ENCODE measurements at places on chromosomes 11 and 22. TPM values are rescaled to one million over a fixed set of nuclear protein-coding genes. Genes with fewer than 3 reads are reported as not detected.

DNA sequence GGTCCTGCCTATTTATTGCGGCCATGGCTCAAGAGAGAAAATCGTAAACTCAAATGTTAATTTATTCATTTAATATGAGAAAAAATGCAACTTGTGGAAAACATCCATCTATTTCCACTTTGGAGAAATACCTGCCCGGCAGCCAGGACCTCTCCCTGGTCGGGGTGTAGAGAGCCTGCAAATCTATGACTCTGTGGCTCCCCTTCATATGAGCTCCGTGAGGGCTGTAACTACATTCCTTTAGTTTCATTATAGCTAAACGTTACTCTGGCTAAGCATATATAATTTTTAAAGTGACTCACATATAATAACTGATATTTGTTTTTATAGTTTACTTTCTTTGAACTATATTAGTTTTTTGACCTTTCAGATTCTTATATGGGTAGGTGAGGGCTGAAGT lies 857.8 kb upstream of the FAT3 start:
- DNase-seq: no peak
- no peaks in the 10 kb centered on the region for H3K36me3 ChIP-seq
- no peaks in the 10 kb centered on the region for H3K27me3 ChIP-seq
- no peaks in the 10 kb centered on the region for H3K4me1 ChIP-seq
- H3K27ac ChIP-seq: no peak overlapping the region
- H3K4me3 ChIP-seq: no peak overlapping the region

DNA sequence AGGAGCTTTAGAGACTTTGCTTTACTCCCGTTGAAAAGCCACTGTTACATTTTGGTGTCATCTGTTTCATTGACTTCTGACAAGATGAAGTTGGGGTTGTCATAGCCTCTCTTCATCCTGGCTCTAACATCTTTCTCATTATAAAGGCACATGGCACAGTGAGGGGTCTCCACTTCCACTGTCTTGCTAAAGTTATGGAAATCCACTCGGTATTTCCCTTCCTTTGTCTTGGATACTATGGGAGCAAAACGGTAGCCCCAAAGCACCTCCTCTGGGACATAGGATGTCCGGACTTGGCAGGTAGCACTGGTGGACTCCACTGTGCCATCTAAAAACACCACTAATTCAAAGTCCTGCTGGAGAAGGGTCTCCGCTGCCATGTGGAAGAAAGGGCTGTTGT lies 28.0 kb downstream of the KCNJ1 start:
- no peak overlapping the region for H3K27ac ChIP-seq
- H3K4me3 ChIP-seq: no peak overlapping the region
- H3K36me3 ChIP-seq: no peaks in the 10 kb centered on the region

Gene ANO5
- polyA plus RNA-seq: 1.5 TPM

GRCh38 chr22:31082606-31083376 lies 1.7 kb downstream of the SMTN start:
- H3K4me3 ChIP-seq: peak overlapping the region; percentile 56
- peak; percentile 66 for DNase-seq
- peak overlapping the region; percentile 95 for H3K27ac ChIP-seq
- peaks cover 53% of the 10 kb centered on the region for H3K36me3 ChIP-seq
- H3K4me1 ChIP-seq: peaks cover 75% of the 10 kb centered on the region

Gene OSM
- polyA plus RNA-seq: not detected

GRCh38 chr22:38674888-38675287 lies 6.9 kb upstream of the TOMM22 start:
- DNase-seq: no peak
- H3K4me1 ChIP-seq: no peaks in the 10 kb centered on the region
- H3K36me3 ChIP-seq: peaks cover 3% of the 10 kb centered on the region
- no peak overlapping the region for H3K4me3 ChIP-seq
- H3K27ac ChIP-seq: no peak overlapping the region

GRCh38 chr11:62404435-62404834 lies 14.4 kb upstream of the SCGB1A1 start:
- no peak overlapping the region for H3K27ac ChIP-seq
- H3K27me3 ChIP-seq: no peaks in the 10 kb centered on the region
- no peaks in the 10 kb centered on the region for H3K4me1 ChIP-seq
- no peaks in the 10 kb centered on the region for H3K36me3 ChIP-seq
- no peak for DNase-seq
- no peak overlapping the region for H3K4me3 ChIP-seq

DNA sequence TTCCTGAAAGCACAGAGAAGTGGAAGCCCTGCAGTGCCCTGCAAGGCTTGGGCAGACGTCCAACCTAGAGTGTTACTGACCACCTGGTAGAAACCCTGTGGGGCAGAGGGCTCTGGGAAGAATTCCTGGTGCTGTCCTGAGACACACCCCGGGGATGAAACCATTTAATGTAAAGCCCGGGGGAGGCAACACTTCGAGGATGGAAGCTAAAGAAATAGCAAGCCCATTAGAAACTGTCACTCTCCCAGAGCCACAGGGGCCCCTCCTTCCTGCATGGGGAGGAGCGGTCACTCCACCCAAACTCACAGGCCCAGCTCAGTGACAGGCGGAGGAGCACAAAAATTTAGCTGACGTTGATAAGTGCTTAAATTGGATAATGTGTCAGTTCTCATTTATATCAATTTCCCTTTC lies 57.6 kb downstream of the NRXN2 start:
- H3K27me3 ChIP-seq: peaks cover 2% of the 10 kb centered on the region
- H3K36me3 ChIP-seq: no peaks in the 10 kb centered on the region
- no peak overlapping the region for H3K27ac ChIP-seq
- no peaks in the 10 kb centered on the region for H3K4me1 ChIP-seq
- DNase-seq: no peak

Gene OR51B2
- not detected for polyA plus RNA-seq

Gene ALDH3B1
- 14.4 TPM for polyA plus RNA-seq

DNA sequence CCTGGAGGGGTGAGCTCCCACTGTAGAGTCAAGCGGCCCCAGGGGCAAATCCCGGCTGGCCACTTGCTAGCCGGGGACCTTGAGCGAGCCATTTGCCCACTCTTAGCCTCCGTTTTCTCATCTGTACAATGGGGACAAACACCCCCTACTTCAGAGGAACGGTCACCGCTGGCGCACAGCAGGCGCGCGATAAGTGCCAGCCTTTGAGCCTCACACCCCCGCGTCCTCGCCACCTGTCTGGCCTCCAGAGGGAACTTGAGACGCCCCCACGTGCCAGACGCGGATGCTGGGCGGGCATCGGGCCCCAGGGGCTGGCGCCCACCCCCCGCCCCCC lies 72.6 kb upstream of the TCF20 start:
- H3K27ac ChIP-seq: no peak overlapping the region
- H3K27me3 ChIP-seq: peaks cover 8% of the 10 kb centered on the region

DNA sequence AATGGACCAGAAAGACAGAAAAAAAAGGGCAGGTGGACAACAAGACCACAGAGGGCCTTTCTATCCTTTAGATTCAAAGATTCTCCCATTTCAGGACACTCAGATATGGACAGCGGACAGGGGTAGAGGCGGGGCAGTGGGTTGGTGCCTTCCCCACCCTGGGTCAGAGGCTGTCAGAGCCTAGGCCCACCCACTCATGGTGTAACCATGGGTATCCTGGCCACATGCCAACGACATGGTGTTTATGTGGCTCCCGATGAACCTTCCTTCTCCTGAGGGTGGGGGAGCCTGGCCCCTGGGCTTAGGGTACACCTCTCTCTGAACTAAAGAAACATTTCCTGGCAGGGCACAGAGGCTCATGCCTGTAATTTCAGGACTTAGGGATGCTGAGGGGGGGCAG lies 14.3 kb upstream of the P2RY2 start:
- H3K4me1 ChIP-seq: no peaks in the 10 kb centered on the region
- H3K4me3 ChIP-seq: no peak overlapping the region
- H3K27me3 ChIP-seq: no peaks in the 10 kb centered on the region
- DNase-seq: no peak
- H3K27ac ChIP-seq: no peak overlapping the region

Gene MS4A6E
- polyA plus RNA-seq: not detected

Gene CCDC88B
- 363 TPM for polyA plus RNA-seq

DNA sequence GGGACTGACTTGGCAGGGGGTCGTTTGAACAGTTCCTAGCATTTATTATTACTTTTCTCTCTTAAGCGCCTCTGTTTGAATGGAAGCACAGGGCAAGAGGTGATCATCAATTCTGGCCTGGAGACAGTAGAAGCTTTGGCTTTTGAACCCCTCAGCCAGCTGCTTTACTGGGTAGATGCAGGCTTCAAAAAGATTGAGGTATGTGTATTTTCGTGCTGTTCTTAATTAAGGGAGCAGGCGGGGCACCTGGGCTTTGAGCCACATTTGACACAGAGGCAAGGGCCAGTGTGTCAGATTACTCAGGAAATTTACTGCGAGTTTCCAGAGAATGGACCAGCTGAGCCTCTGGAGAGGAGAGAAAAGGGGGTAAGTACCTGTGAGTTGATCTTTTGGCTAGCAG lies 102.4 kb upstream of the SORL1-AS1 start:
- peaks cover 4% of the 10 kb centered on the region for H3K36me3 ChIP-seq
- no peak overlapping the region for H3K27ac ChIP-seq
- H3K4me1 ChIP-seq: peaks cover 14% of the 10 kb centered on the region

DNA sequence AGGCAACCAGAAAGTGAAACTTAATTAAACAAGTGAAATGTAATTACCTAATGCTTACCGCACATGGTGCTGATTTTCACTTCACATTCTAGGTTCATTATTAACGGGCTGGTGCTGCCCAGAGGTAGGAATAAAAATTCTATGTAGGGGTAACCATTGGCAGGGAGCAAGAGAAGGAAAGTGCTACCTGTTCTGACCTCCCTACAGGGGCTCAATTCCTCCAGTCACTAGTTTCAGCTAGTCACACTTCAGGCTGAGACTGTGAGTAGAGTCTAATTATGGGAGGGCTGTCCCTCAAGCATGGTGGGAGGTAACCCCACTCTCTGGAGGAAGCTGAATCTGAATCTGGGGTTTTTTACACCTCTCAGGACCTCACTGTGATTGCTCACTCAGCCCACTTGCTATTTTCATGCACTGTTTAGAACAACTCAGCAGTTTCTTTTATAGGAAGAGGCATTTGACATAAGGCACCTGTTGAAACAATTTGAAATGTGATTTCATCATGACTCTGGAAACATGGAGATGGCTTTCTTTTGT lies 75.4 kb downstream of the MAML2 start:
- H3K4me1 ChIP-seq: no peaks in the 10 kb centered on the region
- peaks cover 14% of the 10 kb centered on the region for H3K36me3 ChIP-seq
- H3K27me3 ChIP-seq: no peaks in the 10 kb centered on the region
- DNase-seq: no peak

GRCh38 chr11:58938398-58938797 lies 890 bp upstream of the GLYATL1 start:
- no peak overlapping the region for H3K27ac ChIP-seq
- H3K4me3 ChIP-seq: no peak overlapping the region
- no peaks in the 10 kb centered on the region for H3K27me3 ChIP-seq
- no peak for DNase-seq
- H3K4me1 ChIP-seq: no peaks in the 10 kb centered on the region
- no peaks in the 10 kb centered on the region for H3K36me3 ChIP-seq

DNA sequence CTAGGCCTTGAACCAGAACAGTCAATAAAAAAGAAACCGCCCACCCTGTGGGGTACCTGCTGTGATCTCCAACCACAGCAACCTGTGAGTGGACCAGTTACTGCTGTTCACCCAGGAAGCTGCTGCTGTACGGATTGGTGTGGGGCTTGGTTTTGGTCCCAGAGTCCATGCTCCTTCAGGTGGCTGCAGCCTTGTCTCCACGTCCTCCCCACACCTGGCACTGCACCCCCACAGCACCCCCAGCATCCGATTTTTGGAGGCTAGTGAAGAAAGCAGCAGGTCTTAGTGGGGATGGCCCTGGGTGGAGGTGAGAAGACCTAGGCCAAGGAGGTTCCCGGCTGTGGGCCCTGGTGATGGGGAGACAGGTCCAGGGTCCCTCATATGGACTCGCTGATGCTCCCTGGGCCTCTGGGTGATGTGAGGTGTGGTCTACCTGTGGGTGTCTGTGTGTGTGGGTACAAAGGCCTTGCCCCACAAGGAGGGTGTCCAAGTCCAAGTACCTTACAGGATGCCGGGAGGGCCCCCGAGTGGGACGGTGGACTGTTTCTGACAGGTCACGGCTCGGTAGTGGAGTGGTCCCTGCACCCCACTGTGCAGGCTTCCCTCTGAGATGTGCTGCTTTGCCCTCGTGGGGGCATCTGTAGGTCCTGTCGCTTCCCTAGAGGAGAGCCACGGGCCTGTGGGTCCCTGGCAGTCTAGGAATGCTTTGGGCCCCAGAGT lies 283.4 kb downstream of the TBC1D22A start:
- no peak overlapping the region for H3K4me3 ChIP-seq
- peaks cover 5% of the 10 kb centered on the region for H3K4me1 ChIP-seq
- DNase-seq: no peak
- no peak overlapping the region for H3K27ac ChIP-seq
- H3K27me3 ChIP-seq: no peaks in the 10 kb centered on the region

DNA sequence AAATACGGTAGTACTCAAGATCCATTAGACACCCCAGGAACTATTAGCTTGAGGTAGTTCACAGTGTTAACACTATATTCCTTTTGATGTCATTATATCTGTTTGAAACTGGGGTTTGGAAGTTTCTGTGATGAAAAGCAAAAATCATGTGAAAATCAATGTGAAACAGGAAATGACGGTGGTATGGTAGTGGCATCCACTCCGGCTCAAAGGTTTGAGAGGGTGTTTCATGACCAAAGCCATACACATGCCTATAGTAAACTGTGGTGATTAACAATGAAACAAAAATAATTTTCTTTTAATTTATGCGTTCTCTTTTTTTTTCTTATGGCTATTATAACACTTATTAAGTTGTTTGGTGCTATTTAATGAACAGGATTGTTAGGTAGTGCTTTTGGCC lies 10.9 kb downstream of the RAB38 start:
- no peak overlapping the region for H3K27ac ChIP-seq
- DNase-seq: no peak
- no peaks in the 10 kb centered on the region for H3K27me3 ChIP-seq
- no peak overlapping the region for H3K4me3 ChIP-seq
- no peaks in the 10 kb centered on the region for H3K4me1 ChIP-seq

DNA sequence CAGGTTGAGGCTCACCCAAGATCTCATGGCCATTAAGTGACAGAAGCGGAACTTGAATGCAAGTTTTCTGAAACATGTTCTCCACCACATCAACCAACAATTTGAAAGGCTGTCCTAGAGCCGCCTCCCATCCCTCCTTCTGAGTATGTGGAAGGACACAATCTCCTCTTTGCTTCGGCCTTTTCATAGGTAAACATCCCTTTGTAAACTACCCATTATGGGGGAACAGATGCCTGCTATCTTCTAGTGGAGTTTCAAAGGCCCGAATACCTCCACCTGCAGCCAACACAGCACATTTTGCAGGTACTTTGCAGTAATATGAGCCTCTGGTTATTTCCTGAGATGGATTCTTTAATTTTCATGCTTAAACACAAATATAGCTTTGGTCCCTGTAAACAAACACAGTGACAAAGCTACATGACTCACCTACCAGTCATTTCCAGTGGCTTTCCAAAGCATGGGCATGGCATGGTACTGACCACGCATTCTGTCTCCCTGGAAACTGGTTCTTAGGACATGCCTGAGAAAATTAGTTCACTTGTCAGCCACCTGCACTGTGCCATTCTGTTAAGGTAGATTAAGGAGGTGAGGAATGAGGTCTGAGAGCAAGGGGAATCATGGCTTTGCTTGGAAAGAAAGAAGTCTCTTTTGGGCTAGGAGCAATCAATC lies 60.2 kb downstream of the EHF start:
- H3K4me1 ChIP-seq: no peaks in the 10 kb centered on the region
- H3K27ac ChIP-seq: no peak overlapping the region
- DNase-seq: no peak
- no peaks in the 10 kb centered on the region for H3K36me3 ChIP-seq

Gene ACRV1
- polyA plus RNA-seq: not detected
